ENCODE measurements at places on chromosomes 11 and 22.
A peak's percentile ranks its signal among the peaks of the same experiment; 100 is the strongest.

- no peak for DNase-seq
Measured at GRCh38 chr11:100031973-100032372, 655.1 kb upstream of the ARHGAP42 start.

DNA sequence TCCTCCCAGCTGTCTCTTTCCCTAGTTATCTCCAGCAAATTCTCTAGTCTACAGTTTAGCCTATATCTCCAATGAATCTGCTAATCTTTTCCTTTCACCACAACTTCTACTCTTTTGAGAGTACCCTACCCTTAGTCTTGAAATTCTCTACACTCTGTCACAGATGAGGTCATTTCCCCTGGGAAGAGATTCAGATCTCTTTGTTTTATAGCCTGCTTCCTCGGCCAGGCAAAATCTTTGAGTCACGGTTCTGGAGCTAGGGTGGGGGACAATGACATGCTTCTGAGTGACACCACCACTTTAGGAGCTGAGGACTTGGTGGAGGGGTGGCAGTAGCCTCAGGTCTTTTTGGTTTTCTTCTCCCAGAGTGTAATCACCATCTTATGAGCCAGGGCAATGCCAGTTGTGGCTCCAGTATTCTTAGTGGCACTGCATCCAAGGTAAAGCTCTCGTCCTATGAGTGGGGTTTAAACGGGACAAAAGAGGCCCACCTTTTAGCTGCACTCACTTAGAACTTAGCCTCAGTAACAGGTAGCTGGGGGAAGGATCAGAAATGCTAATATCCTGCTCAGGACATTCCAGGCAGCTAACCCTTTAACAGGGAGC, 98.5 kb upstream of the RRM1 start:
- DNase-seq = no peak

- no peak for DNase-seq
Measured at GRCh38 chr22:48301421-48301820, 1526.3 kb downstream of the BRD1 start.

DNA sequence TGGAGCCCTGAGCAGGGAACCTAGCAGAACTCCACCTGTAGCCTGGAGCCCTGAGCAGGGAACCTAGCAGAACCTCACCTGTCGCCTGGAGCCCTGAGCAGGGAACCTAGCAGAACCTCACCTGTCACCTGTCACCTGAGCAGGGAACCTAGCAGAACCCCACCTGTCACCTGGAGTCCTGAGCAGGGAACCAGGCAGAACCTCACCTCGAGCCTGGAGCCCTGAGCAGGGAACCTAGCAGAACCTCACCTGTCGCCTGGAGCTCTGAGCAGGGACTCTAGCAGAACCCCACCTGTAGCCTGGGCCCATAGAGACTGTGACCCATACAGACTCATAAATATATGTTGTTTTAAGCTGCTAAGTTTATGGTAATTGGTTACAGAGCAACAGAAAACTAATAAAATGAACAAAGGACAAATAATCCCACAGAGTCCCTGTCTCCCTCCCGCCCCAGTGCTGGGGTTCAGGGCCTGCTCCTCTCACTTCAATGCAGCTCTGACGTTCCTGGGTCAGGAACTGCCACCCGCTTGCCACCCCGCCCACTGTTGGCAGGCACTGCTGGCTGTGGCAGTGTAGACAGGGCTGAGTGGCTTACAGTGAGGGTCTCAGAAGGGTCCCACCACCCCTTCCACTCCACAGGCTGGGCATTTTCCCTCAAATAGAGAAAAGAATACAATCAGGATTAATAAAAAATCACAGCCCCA, 259.1 kb downstream of the TBC1D22A start:
- DNase-seq = no peak

GRCh38 chr11:65791719-65792213, 4.9 kb downstream of the OVOL1 start:
- no peak for DNase-seq

DNA sequence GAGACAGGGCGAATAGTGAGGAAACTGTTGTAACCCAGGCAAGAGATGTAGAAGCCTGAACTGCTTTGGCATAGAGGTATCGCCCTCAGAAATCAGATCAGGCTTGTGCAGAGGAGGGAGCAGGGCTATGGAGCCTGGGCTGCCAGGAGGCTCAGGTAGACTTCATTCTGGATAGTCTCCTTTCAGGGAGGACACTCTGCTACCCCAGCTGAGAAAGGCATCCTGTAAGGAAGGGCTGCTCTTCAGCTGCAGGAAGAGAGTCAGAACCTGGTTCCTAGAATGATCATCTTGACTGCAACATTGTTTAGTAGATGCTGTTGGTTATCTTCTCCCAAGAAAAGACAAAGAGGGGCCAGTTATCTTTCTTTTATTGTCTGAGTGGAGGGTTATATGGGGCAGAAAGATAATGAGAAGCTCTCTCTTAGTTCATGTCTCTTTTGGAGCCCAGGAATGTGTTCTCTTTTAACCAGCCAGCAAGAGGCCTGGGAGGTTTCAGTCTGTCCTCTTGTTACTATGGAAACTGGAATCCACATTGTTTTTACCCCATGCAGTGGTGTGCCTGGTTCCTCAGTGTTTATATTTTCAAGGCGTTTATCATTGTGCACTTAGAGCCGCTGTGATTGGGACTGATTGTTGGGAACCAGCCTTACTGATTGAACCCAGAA, 95.7 kb downstream of the STIM1 start:
- DNase-seq = peak; percentile 28

GRCh38 chr22:47115921-47116320, 353.5 kb downstream of the TBC1D22A start:
- DNase-seq = no peak

DNA sequence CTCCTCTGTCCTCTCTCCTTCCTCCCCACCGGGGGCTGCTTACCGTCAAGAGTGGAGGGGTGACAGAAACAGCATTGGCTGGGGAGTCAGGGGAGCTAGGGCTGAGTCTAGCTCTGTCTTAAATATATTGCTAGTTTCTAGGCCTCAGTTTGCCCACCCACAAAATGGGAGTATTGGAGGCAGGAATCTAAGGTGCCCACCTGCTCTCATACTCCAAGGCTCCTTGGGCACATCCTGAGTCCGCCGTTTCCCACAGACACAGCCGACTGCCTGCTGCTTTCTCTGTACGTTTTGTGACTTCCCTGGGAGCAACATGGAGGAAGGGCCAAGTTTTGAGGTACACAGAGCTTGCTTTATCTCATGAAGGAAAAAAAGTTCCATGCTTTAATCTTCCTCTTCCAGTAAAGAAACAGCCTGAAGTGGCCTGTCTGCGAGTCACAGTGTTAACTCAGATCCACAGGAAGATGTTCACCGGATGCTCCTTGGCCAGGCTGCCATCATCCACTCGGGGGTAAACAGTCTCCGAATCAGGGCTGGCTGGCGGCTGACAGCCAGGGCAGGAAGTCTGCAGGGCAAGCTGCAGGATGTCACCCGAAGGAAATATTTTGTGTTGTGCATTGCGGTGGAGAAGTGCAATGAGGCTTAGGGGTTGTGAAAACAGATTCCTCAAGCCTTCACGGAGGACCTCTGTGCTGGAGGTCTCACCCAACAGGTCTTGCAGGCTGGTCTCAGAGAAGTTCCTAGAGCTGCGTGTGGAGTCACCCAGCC, 11.0 kb upstream of the CERK start:
- no peak for DNase-seq

DNA sequence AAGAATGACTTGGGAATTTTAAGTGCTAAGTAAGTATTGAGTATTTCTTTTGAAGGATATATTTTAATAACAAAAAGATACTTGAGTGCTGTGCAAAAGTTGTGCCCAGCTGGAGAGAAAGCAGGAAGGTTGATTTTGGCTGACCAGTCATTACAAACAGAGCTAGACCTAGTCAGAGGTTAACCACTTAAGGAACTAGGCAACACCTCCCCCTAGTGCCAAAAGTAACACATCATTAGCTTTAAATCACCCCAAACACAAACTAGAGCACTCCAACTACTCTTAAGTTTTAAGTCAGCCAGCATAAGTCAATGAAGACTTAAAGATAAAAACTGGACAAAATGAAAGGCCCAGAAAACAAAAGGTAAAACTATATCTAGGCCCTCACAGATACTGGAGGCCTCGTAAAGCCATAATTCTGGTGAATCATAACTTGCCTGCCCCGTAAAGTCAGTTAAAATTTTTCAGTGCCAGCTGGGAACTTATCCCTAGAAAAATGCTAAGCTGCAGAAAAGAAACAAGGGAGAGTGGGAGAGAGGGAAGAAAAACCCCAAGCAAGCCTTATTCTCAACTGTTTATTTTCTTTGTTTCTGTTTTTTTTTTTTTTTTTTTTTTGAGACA, 4.6 kb downstream of the TMEM9B start:
- DNase-seq = peak; percentile 35

GRCh38 chr11:134742224-134742612, 330.2 kb upstream of the B3GAT1 start:
- DNase-seq = no peak

DNA sequence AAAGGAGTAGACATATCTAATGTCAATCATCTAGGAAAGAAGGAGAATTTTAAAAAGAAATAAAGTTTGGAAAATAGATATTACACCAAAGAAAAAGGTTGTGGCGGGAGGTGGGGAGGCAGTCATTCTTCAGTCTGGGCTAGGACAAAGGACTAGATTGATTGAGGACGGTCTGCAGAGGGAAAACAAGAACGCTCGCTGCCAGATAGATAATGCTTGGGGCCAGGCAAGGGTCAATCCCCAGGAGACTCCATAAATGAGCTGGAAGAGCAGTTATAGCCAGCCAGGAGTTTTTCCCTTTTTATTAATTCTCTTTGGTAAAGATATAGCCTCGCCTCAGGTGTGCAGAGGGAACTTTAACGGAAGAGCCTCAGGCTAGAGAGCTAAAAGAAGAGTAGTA, 6.3 kb downstream of the TRPC6 start:
- no peak for DNase-seq

GRCh38 chr11:124863137-124863825, 2.0 kb upstream of the ROBO3 start:
- DNase-seq = peak; percentile 79

- no peak for DNase-seq
Measured at GRCh38 chr11:120327311-120327710, 2.2 kb downstream of the TLCD5 start.

- DNase-seq = no peak
Measured at GRCh38 chr22:49303061-49303735, 524.5 kb downstream of the BRD1 start.

GRCh38 chr11:130413405-130414106, 14.9 kb downstream of the ADAMTS8 start:
- no peak for DNase-seq

- DNase-seq = no peak
Measured at GRCh38 chr22:22075382-22076163, 93.0 kb upstream of the TOP3B start.

Measured in retina (tissue), 1 donor.